ENCODE measurements at places on chromosomes 2 and 18.
A peak's percentile ranks its signal among the peaks of the same experiment; 100 is the strongest.

GRCh38 chr2:27737676-27738348, 33.7 kb upstream of the MRPL33 start:
- DNase-seq, result peak; percentile 53

GRCh38 chr2:217220228-217221013, 360.6 kb upstream of the TNP1 start:
- no peak for DNase-seq

- DNase-seq, result no peak
Measured at GRCh38 chr18:28791101-28791500, 614.2 kb upstream of the CDH2 start.

- peak; percentile 20 for DNase-seq
Measured at GRCh38 chr2:97932975-97933662, 62.6 kb downstream of the TMEM131 start.

DNA sequence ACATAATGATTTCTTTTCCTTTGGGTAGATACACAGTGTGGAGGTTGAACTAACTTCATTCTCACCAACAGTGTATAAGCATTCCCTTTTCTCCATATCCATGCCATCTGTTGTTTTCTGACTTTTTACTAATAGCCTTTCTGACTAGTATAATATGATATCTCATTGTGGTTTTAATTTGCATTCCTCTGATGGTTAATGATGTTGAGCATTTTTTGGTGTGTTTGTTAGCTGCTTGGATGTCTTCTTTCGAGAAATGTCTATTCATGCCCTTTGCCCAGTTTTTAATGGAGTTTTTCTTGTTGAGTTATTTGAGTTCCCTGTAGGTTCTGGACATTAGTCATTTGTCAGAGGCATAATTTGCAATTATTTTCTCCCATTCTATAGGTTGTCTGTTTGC, 59.8 kb downstream of the MARCHF4 start:
- no peak for DNase-seq

DNA sequence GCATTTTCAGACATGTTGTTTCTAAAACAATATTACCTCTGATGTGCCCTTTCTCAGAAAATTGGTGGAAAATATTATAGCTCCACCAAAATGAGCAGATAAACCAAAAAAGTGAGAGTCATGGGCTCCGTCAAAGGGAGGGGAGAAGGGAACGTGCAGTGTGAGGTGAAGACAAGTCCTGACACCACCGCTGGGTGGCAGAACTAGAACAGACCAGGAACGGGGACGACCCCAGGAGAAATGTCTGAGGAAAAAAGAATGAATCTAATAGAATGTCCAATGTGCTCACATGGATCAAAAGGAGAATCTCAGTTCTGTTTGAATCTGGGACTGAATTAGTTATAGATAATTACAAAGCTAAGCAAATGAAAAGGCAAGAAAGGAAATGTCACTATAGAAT, 22.6 kb upstream of the BCL2 start:
- peak; percentile 40 for DNase-seq

DNA sequence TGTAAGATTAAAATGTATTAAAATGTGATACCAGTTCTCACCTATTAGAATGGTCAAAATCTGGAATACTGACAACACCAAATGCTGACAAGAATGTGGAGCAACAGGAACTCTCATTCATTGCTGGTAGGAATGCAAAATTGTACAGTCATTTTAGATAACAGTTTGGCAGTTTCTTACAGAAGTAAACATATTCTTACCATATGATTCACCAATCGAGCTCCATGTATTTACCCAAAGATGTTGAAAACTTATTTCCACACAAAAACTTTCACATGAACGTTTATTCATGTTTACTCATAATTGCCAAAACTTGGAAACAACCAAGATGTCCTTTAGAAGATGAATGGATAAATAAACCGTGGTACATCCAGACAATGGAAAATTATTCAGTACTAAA, 1193.5 kb upstream of the ACVR2A start:
- no peak for DNase-seq

GRCh38 chr2:171323971-171324528, 109.7 kb downstream of the METTL8 start:
- DNase-seq, result no peak

GRCh38 chr2:176097820-176098365, 1.7 kb upstream of the HOXD12 start:
- DNase-seq, result no peak

- no peak for DNase-seq
Measured at GRCh38 chr18:64203295-64203694, 54.4 kb upstream of the LINC00305 start.
